ENCODE measurements at places on chromosomes 6 and 20.

DNA sequence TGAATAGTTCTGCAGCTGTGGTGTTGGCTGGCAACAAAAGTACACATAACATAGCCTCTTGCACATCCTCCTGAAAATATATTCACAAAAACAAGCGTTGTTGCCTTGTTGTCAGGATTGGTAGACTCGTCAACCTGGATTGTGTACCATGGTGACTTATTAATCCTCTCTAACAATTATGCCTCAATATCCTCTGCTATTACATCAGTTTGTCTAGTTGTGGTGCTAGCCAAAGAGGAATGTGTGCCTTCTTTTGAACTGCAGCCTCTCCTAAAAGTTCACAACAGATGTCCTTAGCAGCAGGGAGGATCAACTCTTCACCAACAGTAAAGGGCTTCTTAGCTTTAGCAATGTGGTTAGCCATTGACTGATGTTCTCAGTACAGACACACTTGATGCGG is 3.6 kb upstream of the SF3B5 start:
- no peak for DNase-seq

DNA sequence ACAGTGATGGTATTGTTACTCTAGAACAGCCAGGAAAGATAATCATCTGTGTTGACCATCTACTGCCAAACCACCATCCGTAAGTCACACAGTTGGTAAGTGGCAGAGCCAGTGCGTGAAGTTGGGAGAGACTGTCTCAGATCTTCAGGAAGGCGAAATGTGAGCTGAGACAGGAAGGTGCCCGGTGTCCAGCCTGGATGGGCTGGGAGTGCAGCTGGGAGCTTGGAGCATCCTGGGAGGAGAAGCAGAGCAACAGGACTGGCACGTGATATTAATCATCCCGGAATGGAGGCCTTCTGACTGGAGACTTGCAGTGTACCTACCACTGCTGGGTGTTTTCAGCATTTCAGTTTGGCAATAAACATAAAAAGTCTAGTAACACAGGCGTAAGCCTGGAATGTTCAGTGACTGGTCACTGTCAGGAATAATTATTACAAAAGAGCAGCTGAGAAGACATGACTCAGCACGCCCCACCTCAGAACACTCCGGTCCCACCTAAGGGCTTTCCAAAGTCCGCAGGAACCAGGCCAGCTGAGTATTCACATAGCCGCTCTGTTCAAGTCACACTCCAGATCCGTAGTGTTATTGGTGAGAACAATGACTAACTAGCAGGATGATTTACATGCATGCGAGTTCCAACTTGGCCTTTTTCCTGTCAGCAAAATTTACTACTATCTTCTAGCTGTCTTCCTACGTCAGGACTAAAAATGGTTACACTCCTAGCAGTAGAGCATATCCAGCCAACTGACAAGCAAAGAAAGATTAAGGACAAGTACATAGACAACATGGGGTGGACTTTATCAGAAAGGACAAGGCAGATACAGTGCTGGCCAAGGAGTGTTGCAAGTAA is 45.1 kb upstream of the PNRC1 start:
- DNase-seq, result peak; percentile 35

DNA sequence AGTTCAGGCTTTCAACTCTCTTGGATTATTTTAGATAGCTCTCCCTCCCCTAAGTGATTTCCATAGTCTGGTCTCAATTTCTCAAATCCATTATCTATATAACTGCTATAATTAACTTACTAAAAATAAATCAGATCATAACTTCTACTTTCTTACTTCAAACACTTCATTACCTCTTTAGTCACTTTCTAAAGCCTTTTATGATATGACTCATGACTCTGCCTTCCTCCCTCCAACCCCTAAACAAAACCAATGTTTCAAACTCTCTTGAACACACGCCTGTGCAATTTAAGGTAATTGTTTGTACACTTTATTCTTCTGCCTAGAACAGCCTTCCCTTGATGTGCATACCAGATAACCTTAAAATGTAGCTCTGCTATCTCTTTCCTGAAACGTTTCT is 100.5 kb downstream of the LMBRD1 start:
- no peak for DNase-seq

- DNase-seq, result no peak
These were observed 34.2 kb upstream of the BTN3A2 start for GRCh38 chr6:26330859-26331217.

DNA sequence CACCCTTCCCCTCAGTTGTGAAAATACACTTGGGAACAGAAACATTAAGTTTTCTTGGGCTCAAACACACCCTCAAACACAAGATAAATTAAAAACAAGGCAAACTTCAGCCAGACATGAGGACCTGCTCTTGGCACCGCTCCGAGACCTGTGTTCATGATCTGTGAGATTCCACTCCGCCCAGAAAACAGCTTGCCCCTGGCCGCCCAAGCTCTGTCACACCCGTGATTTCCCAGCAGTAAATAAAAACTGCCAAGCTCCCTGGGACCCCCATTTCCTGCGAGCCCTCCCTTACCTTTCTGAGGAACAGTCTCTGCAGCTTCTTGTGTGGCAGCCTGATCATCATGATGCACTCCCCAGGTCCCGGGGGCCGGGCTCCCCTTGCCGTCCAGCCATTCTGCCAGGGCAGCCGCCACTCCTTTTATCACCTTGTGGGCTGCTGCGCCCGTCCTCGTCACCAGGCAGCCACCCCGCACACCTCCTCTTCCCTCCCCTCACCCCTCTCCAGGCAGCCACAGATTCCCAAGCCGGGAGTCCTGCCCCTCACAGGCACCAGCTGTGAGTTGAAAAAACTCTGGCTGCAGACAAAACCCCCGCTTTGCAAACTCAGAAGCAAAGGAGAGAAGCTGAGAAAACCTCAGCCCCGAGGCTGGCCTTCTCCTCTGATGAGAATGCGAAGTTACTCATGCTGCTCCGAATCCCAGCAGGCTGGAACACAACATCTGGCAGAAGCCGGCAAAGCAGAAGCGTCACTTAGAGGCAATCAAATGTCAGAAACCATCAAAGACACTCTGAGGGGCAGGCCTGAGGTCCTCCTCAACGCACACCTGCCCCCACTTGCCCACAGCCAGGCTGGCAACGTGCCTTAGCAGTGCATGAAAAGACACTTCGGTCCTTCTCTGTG is 130.4 kb upstream of the RPS6KA2 start:
- DNase-seq, result no peak

DNA sequence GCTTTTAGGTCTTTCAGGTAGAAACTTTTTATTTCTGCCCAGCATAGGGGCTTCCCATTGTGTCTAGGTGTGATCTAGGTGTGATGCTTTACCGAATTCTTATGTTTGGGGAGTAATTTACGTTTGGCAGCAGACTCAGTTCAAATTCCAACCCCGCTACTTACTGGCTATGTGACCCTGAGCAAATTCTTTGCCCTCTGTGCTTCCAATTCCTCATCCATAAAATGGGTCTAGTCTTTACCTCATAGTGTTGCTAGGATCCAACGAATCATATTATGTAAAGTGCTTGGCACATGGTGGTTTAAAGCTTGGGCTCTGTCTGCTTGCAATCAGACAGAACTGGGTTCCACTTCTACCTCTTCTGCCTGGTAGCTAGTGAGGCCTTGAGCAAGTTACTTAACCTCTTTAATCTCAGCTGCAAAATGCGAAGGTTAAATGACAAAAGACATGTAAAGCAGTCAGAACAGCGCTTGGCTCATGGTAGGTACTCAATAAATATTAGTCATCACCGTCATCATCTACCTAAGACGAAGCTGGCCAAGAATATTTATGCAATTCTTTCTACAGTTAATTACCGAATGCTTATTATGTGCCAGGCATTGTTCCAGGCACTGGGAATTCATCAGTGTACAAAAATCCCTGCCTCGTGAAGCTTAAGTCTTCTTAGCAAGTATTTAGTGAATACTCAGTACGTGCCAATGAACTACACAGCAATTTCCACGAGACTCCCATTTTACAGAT is 1.0 kb downstream of the NSFL1C start:
- DNase-seq, result no peak

DNA sequence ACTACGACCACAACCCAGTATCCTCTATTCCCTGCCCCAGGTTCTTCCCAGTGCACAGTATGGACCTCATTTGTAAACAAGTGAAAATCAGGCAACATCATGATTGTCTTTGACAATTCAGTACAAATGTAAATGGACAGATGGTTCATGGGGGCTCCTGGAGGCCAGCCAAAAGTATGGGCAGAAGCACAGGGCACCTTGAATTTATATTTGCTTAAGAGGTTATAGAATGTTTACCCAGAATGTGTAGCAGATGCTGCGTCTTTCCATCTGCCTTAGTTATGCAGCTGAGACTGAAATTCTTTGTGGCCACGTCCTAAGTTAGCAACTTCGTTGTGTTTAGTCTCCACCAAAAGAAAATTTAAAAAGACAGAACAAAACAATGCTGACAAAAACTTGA is 559.6 kb upstream of the NRSN1 start:
- no peak for DNase-seq

- no peak for DNase-seq
These were observed 75.1 kb downstream of the FOXA2 start for GRCh38 chr20:22509090-22509842.

- DNase-seq, result no peak
These were observed 69.0 kb downstream of the AFG1L start for GRCh38 chr6:108363889-108364313.

DNA sequence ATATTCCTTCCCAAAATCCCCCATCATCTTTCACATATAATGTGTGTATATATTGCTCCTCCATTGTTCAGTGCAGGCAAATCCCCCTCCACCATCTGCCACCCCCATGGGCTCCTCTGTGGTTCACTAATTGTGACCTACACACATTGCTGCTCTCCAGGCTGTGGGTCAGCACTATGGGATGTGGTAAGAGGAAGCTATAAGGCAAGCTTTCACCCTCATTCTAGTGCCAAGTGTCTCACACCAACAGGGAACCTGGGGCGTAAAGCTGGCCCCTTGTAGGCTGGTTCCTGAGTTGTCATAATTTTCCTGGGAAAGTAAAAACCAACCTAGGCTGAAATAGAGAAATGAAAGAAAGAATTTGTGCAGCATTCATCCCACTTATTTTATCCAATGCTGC is 16.8 kb downstream of the FKBP1A start:
- DNase-seq, result no peak
